ENCODE measurements at places on chromosomes 3 and 15. TPM values are rescaled to one million over a fixed set of nuclear protein-coding genes. Genes with fewer than 3 reads are reported as not detected.

CYP1A1 gene
- total RNA-seq, result 0.25 TPM

STRIT1 gene
- total RNA-seq, result not detected

ARGFX gene
- total RNA-seq, result not detected

LRRC34 gene
- total RNA-seq, result 7.1 TPM

NUP210 gene
- total RNA-seq, result 7.6 TPM

CPLX3 gene
- total RNA-seq, result 0.49 TPM

GHSR gene
- not detected for total RNA-seq

ZNF621 gene
- 12.5 TPM for total RNA-seq

SLC2A2 gene
- not detected for total RNA-seq

EPM2AIP1 gene
- total RNA-seq, result 57.3 TPM

PIGZ gene
- total RNA-seq, result 3.4 TPM

DUOX1 gene
- not detected for total RNA-seq

A4GNT gene
- total RNA-seq, result not detected

CCDC54 gene
- total RNA-seq, result 0.25 TPM

SLC22A14 gene
- 0.25 TPM for total RNA-seq

COLQ gene
- total RNA-seq, result 1.7 TPM

LRTM1 gene
- total RNA-seq, result not detected
